Ascending aorta (tissue), 2 donors: ENCODE measurements at places on chromosomes 13 and 19. TPM values are rescaled to one million over a fixed set of nuclear protein-coding genes. Genes with fewer than 3 reads are reported as not detected.

Gene MIA
- total RNA-seq, result not detected

Gene SIGLEC8
- total RNA-seq, result not detected

Gene METTL21C
- total RNA-seq, result not detected

Gene CD70
- not detected for total RNA-seq

Gene SERPINE3
- total RNA-seq, result not detected

Gene IFNL4
- total RNA-seq, result not detected

Gene SERP2
- total RNA-seq, result 0.85 TPM

Gene SYNE4
- not detected for total RNA-seq

Gene MYH14
- total RNA-seq, result 8.6 TPM

Gene ATP1A3
- total RNA-seq, result 1.1 TPM

Gene FFAR3
- not detected for total RNA-seq

Gene RETN
- not detected for total RNA-seq

Gene IRGC
- not detected for total RNA-seq

Gene SOHLH2
- total RNA-seq, result not detected

Gene CAMSAP3
- not detected for total RNA-seq

DNA sequence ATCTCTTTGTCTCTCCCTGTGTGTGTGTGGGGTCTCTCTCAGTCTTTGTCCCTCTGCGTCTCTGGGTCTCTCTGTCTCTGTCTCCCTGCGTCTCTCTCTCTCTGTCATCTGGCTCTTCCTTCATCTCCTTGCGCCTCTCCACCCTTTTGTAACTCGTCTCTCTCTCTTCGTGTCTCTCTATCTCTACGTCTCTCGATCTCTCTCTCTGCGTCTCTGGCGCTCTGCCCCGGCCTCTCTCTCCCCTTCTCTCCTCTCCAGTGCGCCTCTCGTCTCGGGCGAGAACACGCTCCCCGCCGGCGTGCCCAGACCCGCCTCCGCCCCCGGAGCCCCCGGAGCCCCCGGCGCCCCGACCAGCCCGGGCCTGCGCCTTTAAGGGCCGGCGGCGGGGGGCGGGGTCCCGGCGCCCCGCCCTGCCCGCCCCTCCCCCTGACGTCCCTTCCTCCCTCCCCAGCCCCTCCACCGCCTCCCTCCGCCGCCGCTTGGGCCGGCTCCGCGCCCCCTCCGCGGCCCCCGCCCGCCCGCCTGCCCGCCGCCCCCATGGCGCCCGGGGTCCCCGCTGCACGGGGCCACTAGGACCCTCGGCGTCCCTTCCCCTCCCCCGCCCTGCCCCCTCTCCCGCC is at the start of gene MARK4:
Gene MARK4, plus strand, starts transcription at position 440 of the 620 bp plus-strand sequence. CDS start 318 bp downstream, outside the sequence.
- no peak for DNase-seq

DNA sequence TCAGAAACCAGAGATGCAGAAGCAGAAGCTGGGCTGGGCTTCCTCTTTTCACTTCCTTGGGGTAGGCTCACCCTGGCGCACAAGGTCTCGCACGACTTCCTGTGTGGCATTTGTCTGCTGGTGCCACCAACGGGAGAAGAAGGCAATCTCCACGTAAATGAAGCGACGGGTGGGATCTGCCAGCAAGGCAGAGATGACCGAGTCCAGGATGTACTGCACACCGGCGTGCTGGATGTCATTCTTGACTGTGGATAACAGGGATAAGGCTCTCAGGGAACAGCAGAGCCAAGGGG is 1.3 kb downstream of the MAN2B1 start:
- peak; percentile 30 for DNase-seq

DNA sequence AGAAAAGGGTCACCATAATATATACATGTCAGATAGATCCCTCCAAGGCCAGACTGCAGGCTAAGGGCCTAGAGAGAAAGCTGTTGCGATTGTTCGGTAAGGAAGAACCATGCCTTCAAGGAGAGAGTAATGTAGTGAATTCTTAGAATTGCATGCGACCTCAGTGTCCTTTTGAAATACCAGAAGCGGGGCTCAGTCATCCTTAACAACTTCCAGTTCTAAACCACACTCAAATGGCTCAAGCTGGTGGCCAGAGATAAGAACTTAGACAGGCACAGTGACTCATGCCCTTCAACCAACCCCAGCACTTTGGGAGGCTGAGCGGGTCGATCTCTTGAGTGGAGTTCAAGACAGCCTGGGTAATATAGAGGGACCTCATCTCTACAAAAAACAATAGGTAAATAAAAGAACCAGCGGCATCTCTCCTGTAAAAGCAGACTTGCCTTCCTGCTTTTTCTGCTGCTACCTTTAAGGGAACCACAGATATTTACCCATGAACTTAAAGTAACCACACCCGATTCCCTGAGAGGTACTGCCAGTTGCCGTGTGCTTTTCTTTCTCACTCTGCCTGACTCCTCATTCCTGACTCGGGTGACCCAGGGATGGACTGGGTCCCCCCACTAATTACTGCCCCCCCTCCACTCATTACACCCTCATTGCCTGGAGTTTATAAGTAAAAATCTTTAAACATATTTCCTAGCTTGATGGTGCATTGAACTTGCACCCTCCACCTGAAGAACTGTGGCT is 15.4 kb upstream of the SIGLEC6 start:
- no peak for DNase-seq

- no peak for DNase-seq
These were observed 174.3 kb downstream of the TSHZ3 start for GRCh38 chr19:31174948-31175347.

- DNase-seq, result no peak
These were observed 379.0 kb downstream of the EFNB2 start for GRCh38 chr13:106156468-106156867.

DNA sequence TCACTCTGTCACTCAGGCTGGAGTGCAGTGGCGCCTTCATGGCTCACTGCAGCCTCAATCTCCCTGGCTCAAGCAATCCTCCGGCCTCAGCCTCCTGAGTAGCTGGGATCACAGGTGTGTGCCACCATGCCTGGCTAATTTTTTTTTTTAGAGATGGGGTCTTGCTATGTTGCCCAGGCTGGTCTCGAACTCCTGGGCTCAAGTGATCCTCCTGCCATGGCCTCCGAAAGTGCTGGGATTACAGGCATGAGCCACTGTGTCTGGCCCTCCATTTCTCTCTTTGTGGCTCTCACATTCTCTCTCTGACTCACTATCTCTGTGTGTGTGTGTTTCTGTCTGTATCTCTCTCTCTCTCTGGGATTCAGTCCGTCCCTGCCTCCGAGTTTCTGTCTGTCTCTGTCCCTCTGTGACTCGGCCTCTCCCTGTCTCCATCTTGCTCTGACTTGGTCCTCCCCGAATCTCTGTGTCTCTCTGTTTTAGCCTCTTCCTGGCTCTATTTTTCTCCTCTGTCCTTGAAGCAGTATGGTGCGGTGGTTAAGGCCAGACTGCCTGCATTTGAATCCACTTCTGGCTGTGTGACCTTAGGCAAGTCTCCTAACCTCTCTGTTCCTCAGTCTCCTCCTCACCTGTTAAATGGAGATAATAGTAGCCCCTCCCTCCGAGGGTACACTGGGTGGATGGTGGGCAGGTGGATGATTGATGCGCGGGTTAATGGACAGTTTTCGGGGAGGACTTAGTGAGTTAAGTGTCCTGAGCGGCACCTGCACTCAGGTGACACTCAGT is 11.0 kb downstream of the MEIS3 start:
- DNase-seq, result no peak

GRCh38 chr19:37329686-37330085 is 41.2 kb upstream of the ZNF527 start:
- DNase-seq, result no peak

DNA sequence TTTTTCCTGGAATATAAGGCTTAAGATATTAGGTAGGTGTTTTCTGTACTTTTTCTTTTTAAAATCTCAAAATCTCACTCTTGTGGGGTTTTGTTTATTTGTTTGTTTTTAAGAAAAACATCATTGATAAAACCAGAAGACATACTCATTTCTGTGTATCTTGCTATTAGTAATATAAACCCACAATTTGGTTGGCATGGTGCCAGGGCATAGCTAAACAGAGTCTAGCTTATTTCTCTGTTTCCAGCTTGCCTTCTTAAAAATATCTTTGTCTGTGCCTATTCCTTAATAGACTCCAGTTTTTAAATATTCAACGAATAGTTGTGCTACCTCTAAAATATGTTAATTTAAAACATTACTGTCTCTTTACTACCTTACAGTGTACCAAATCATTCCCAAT is 1121.9 kb upstream of the PCDH20 start:
- no peak for DNase-seq

DNA sequence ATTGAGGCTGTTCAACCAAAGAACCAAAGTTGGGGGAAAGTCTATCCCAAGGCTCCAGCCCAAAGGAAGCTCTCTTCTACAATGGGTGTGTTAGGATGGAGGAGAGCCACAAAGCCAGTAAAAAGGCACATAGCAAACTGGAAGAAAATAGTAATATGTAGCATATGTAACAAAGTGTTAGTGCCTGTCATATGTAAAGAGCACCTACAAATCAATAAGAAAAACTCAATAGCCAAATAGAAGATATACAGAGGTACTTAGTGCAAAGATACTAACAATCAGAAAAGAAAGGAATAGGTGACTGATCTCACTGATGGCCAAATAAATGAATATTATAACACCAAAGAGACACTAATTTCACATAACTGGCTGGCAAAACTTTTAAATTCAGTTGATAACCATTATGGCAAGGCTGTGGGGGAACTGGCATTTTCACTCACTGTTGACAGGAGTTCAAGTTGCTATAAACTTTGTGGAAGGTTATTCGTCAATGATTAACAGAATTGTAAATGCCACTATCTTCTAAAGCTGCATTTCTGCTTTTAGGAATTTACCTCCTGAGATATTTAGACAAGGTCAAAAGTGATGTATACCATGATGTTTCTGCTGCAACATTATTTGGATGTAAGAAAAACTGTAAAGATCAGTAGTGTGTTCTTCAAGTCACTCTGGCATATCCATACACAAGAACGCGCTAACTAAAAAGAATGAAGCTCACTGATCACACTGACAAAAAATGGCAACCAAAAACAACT is 110.8 kb downstream of the GNG7 start:
- DNase-seq, result peak; percentile 9

- DNase-seq, result no peak
These were observed 4.9 kb downstream of the THOP1 start for GRCh38 chr19:2790194-2790556.

GRCh38 chr13:92572190-92572589 is 654.4 kb upstream of the GPC6 start:
- no peak for DNase-seq

GRCh38 chr13:98768522-98768921 is 16.1 kb upstream of the SLC15A1 start:
- DNase-seq, result no peak

DNA sequence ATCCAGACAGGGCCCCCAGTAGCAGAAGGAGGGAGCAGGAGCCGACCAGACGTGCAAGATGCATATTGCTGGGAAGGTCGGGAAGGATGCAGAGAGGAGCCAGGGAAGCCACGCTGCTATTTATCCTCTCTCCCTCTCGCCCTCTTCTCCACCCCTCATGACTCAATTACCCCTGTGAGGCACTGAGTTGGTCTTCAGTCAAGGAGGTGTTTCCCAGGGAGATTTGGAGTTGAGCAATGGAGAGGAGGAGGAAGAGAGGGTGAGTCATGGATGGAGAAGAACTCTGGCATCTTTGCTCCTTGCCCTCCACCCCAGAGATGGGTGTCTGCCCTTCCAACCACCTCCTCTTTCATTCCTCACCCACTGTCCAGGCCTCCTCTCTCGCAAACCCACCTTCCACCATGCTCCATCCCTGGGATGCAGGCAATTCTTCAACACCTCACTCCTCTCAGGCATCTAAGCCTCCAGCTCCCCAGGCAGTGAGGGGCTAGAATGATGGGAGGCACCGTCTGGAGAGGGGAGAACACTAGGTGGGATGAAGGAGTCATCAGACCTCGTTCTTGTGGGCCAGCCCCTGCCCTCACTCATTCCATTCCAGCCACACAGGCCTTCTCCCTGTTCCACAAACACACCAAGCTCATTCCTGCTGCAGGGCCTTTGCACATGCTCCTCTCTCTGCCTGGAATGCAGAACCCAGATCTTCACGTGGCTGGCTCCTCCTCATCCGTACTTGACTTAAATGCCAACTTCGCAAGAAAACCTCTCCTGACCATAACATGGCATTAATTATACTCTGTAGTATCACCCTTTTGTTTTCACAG is at the start of gene SBSN:
Gene SBSN, minus strand, starts transcription at position 94 of the 821 bp plus-strand sequence. Its CDS starts 30 bp downstream, at position 64.
- DNase-seq, result no peak

GRCh38 chr13:42275506-42275905 is 3.6 kb downstream of the AKAP11 start:
- no peak for DNase-seq

DNA sequence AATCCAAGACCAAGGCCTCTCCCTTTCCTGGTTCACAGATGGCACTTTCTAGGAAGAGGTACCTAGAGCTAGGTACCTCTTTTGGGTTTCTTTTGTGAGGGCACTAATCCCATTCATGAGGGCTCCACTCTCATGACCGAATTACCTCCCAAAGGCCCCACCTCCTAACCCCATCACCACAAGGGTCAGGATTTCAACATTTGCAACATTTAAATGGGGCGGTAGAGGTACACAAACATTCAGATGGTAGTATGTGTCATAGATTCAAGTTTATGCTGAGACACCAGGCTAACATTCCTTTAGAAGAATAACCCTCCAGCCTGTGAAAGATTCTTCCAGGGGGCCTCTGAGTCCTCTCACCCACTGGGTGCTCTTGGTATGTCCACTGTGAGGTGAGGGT is 116.3 kb downstream of the FOXO1 start:
- DNase-seq, result no peak

DNA sequence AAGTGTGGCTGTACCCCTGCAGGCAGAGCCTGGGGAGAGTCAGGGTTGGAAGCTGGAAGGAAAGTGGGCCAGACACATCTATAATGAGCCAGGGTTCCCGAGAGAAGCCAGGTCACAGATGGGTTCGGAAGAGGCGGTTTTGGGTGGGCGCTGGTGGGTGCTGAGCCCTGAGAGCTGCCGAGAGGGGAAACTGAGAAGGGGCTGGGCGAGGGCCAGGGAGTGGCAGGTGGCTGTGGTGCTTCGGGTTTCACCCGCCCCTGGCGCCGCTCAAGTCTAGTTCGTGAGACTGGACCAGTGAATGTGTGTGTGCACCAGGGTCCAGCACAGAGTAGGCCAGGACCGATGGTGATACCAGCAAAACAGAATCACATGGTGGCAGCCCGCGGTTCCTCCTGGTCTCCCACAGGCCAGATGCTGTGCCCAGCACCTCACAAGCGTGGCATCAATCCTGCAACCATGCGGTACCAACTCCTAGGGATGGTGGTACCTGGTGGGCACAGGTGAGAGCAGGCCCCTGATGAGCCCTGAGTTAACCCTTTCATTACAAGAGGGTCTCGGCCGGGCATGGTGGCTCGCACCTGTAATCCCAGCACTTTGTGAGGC is 1.8 kb upstream of the LRRC4B start:
- DNase-seq, result no peak

- DNase-seq, result no peak
These were observed 34.9 kb upstream of the TPP2 start for GRCh38 chr13:102561933-102562332.

DNA sequence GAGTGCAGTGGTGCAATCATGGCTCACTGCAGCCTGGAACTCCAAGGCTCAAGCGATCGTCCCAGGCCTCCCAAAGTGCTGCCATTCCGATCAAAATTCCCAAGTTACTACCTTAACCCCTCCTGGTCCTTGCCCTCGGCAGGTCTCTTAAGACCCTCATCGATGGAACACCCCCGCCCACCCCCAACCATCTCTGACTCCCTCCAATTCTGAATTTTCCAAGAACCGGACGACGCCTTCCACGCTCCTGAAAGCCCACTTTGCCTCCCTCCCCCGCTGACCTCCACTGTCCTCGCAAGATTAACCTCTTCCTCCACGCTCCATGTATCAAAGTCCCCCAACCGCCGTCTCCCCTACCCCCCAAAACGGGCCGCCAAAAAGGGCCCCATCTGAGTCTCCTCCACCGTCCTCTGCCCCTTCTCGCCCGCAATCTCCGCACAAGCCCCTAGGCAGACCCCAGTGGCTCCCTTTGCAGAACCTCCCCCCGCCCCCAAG is 539 bp downstream of the DAPK3 start:
- DNase-seq, result no peak

GRCh38 chr13:22049384-22049783 is 378.5 kb downstream of the FGF9 start:
- no peak for DNase-seq
